ENCODE measurements at places on chromosomes 2 and 18. TPM values are rescaled to one million over a fixed set of nuclear protein-coding genes. Genes with fewer than 3 reads are reported as not detected.

The REG1B gene
- total RNA-seq: not detected

The ZNF532 gene
- total RNA-seq: 26.4 TPM

The TRAPPC8 gene
- total RNA-seq: 56.5 TPM

The TXNDC2 gene
- total RNA-seq: not detected

The IL37 gene
- total RNA-seq: not detected

- no peak for DNase-seq
These were observed 80.7 kb downstream of the PTPN2 start for GRCh38 chr18:12803069-12803936.

GRCh38 chr2:68925295-68925896, 27.3 kb downstream of the GKN2 start:
- peak; percentile 73 for DNase-seq

DNA sequence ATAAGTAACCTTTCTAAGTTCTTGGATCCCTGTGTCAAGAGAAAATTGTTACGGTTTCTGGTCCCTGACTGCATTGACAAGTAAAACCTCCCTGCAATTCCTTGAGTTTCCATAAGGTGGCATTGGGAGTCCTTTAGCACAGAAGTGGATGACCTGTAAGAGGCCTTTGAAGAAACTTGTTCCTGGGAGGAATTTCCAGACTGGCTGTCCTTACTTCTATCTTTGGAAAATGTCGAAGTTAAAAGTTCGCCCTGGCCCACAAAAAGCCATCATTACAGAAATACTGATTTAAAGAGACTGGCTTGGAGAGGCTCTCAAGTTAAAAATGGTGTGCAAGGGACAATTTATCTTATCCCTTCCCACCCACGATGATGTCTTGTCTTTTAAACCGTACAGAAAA, 218.4 kb downstream of the CDH20 start:
- DNase-seq: peak; percentile 85

DNA sequence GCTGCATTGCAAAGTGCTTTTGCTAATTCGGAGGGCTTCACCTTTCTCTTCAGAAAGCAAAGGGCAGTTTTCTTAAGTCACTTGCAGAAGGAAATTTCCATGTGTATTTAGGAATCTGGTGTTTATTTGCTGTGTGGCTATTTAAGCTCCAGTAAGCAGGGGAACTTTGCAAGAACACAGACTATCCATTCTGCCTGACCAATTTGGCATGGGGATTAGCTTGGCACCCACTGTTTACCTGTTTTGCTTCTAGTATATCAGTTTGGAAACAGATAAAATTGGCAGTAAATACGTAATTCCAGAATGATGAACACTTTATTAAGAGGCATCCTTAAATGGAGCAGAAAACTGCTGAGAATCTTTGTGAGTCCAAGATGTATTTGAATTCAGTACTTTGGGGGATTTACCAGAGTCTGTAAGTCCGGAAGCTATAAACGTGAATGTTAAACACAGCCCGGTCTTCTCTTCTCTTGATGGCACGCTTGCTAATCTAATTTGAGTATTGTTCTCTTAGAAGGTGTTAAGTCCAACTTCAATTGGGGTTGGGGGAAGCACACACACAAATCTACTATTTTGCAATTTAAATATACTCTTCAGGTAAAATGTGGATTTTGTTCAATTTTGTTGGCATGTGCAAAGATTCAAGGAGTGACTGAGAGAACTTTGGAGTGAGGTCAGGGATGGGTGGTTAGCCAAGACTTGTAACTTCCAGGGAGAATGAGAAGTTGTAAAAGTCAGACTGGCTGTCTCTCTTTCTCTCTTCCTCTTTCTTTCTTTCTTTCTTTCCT, 650 bp downstream of the ACKR3 start:
- no peak for DNase-seq

- DNase-seq: no peak
These were observed 160.9 kb upstream of the CCDC150 start for GRCh38 chr2:196478588-196478987.

DNA sequence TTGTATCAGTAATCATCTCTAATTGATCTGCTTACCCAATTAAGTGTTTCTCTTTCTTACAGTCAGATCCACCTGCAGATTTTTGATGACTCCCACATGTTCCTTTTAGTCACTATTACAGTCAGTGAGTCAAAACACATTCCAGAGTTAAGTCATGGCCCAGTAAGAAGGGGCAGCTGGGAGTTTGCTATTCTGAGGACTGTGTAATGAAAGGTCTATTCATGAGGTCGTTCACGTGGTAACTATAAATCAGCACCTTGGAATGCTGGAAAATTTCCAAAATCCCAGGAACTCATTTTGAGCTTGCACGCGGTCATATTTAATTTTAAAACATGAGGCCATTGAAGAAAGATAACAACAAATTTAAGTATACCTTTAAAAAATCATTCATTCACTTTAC, 252.5 kb downstream of the XIRP2 start:
- DNase-seq: peak; percentile 8

DNA sequence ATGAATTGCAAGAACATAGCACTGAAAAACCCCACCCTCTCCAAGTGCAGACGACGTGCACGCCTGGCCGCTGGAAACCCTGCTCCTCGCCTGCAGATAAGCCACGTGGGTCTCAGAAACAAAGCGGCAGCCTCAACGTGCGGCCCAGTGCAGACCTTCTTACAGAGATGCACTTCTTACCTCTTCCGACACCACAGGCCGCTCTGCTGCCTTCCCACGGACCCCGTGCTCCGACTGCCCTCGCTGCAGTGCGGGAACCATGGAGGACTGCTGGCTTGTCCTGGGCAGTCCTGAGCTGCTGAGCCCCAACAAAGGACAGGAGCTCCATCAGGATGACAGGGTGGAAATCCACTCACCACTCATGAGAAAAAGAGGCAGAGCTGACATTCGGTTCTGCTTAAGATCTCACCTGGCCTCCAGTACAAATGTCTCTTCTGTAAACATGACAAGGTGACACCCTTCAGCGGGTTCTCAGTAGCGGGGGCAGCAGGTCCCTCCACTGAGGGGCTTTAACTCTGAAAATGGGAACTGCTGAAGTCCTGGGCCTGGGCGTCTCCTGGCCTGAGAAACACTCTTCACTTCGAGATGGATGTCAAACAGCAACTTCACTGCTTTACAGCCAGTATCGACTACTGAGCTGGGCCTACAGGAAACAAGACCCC, 6.2 kb downstream of the COPS9 start:
- DNase-seq: no peak
